ENCODE measurements at places on chromosomes 6 and 20.

GRCh38 chr6:53758496-53758895 lies 36.3 kb upstream of the LRRC1 start:
- no peak for DNase-seq

GRCh38 chr6:70956451-70957283 lies at the start of gene B3GAT2:
Gene B3GAT2, minus strand, starts transcription at chr6:70957060. Its CDS starts 631 bp downstream, at chr6:70956429.
- no peak for DNase-seq

- DNase-seq = no peak
Measured at GRCh38 chr6:126388104-126388598, 48.2 kb downstream of the CENPW start.

GRCh38 chr6:139970591-139970991 lies 596.1 kb upstream of the CITED2 start:
- DNase-seq = peak; percentile 35

GRCh38 chr6:157402996-157403685 lies 22.2 kb downstream of the ZDHHC14 start:
- no peak for DNase-seq

GRCh38 chr6:64230530-64230929 lies 594.9 kb downstream of the PHF3 start:
- no peak for DNase-seq

- DNase-seq = no peak
Measured at GRCh38 chr20:60928341-60928740, 323.7 kb upstream of the CDH4 start.

- DNase-seq = no peak
Measured at GRCh38 chr6:4349323-4349722, 213.9 kb upstream of the ECI2 start.

DNA sequence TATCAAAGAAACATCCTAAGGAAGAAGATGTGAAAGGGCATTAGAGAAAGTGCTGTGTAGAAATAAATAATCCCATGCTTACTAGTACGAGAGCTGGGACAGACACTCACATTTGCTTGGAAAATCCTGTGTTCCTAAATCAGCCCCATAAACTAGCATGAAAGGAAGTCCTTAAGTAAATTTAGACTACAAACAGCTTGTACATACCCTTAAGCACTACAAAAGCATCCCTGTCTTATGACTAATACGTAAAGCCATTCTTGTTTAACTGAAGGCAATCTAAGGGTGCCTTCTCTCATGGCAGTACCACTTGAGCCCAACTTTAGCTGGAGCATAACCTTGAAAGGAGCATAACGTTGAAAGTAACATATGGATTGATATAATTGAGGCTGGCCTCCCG lies 15.4 kb upstream of the FOXQ1 start:
- DNase-seq = no peak

DNA sequence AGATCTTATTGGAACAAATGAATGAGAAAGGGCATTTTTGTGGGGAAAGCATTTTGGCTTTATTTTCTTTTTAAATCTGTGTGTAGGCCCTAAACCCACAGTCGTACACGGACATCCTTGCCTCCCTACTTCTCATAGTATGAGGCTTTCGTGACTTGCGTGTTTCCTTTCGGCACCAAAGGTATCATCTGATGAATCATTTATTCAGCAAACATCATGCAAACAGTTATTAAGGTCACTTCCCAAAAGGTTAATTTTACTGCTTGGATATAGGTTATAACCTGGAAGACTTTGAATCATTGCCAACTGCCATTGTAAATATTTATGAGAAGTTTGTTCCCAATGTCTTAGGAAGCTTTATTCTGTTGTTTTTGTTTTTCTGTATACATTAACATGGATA lies 15.1 kb upstream of the SLC22A2 start:
- DNase-seq = no peak

- DNase-seq = no peak
Measured at GRCh38 chr20:13884803-13885202, 100.0 kb downstream of the NDUFAF5 start.

GRCh38 chr20:51193066-51193772 lies 170.3 kb upstream of the KCNG1 start:
- DNase-seq = no peak

All from GM04503 (cell line).